ENCODE measurements at places on chromosomes 7 and 10.

DNA sequence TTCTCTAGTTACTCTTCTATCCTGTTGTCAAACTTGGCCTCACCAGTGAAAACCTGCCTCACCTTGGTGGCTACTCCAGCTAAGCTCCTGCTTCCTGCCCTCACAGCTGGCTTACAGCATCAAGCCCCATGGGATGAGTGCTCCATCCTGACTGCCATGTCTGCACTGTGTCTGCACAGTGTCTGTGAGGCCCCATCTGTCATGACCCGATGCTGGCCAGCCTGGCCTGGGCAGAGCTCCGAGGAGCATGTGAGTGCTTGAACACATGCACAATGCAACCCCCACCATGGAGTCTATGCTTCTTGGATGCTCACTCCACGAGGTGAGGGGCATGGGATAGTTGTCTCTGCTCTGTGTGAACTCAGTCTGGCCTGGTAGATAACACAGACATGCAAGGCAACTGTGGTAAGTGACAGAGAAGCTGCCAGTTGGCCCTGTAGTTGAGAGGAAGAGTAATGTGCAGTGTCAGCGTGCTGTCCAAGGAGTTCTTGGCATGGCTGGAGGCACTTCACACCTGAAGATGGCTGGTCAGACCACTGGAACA is 207.1 kb upstream of the ZNF32 start:
- DNase-seq: no peak

GRCh38 chr10:129968853-129969183 is 4.7 kb upstream of the EBF3 start:
- DNase-seq: no peak

DNA sequence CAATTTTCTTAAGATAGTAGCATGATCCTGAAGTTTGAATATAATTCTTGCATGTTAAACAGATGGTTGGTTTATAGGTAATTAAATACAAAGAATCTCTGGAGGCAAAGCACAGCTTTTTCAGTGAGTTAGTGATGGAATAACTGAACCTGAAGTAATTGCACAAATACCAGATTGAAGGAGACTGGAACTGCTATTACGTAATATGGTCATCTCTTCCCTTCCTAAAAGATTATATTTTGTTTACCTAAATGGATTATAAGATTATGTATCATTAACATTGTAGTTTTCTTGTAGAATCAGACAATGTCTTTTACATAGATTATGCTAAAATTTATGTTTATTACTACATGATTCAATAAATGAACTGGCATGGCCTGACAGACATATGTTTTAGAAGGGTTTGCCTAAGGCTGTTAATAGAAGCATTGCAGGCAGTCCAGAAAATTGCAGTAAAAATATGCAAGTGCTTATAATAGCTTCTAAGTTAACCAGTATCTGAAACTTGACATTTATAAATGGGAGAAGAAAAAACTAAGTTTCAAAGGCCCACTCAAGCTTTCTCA is 35.8 kb upstream of the GPR37 start:
- no peak for DNase-seq

DNA sequence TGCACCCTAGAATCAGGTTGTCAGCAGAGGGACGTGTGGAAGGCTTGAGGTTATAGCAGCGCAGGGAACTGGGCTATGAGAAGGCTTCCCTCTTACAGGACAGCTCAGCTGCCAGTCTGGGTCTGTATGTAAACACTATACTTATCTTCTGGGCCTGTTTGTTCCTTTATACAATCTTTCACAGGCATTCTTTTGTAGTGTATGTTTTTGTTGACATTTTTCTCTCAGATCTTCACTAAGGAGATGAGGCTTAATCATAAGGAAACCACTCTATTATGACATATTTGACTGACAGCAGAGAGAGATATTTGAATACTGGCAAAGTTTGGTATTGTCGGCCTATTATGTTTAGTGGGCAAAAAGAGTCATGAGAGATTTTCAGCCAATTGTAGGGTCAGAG is 929 bp downstream of the GBF1 start:
- no peak for DNase-seq

- no peak for DNase-seq
These were observed 4.0 kb downstream of the PON2 start for GRCh38 chr7:95430864-95431263.

DNA sequence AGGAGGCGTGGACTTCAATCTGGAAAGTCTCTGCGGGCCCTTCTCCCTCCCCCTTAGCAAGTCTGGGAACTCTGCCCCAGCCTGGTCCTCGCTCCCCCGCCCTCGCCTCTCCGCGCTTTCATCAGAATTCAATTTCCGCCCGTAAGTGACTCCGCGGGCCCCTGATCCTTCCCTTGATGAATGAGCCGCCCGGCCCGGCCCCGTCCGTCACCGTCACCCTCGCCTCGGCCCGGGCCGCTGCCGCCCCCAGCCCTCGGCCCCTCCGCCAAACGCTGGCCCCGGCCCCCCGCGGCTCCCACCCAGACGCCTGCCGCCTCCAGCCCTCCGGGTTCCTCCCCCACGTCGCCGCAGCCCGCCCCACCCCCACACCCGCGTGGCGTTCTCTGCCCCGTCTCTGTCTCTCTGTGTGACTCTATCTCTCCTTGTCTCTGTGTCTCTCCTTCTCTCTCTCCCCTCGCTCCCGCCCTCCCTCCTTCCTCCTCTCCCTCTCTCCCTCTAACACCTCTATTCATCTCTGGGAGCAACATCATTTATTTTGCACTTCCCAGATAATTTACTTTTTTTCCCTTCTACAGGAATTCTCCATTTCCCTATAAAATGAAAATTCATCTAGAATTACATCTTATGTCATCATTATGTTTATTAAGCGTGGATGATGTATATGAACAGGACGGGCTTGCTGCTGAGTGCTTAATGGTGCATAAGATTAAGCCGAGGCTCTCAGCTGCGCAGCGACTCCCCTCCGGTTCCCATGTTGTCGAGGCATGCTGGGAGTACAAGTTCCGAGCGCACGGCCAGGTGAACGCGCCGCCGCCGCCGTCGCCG is 91.2 kb upstream of the PAX2 start:
- no peak for DNase-seq

- no peak for DNase-seq
These were observed 17.1 kb upstream of the MACROH2A2 start for GRCh38 chr10:70035531-70035930.

DNA sequence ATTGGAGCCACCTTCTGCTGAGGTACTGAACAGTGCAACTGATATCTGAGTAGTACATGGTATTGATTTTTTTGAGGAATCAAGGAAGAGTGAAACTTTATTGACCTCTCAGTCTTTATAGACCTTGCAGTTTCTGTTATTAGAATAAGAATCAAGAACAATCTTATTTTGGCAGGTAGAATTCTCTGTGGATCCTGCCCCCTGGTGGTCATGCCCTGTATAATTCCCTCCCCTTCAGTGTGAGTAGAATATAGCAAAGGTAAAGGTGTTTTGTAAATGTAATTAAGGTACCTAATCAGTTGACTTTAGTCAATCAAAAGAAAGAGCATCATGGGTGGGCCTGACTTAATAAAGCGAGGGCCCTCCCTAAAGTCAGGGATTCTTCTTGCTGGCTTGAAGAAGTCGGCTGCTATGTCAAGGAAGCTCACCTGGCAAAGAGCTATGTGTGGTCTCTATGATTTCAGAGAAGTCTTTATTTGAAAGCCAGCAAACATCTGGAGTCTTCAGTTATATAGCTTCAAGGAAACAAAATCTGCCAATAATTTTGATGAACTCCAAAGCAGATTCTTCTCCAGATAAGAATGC is 142.8 kb downstream of the LSM5 start:
- no peak for DNase-seq

DNA sequence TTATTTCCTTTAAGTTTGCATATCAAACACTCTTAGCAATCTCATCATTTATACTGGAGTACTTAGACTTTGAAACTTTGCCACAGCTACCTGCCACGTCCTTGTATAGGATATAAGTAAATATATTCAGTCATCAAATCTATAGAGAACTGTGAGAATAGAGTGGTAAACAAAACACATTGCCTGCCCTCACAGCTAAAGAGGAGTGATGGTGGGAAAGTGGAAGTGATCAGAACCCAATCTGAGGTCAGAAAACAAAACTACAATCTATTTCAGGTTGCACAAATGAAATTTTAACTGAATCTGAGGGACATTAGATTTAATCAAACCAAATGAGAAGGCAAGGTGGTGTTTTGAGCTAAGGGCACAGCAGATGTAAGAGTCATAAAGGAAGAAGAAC is 74.8 kb downstream of the ZEB1 start:
- no peak for DNase-seq

GRCh38 chr7:77222819-77223218 is 23.2 kb upstream of the FGL2 start:
- no peak for DNase-seq

DNA sequence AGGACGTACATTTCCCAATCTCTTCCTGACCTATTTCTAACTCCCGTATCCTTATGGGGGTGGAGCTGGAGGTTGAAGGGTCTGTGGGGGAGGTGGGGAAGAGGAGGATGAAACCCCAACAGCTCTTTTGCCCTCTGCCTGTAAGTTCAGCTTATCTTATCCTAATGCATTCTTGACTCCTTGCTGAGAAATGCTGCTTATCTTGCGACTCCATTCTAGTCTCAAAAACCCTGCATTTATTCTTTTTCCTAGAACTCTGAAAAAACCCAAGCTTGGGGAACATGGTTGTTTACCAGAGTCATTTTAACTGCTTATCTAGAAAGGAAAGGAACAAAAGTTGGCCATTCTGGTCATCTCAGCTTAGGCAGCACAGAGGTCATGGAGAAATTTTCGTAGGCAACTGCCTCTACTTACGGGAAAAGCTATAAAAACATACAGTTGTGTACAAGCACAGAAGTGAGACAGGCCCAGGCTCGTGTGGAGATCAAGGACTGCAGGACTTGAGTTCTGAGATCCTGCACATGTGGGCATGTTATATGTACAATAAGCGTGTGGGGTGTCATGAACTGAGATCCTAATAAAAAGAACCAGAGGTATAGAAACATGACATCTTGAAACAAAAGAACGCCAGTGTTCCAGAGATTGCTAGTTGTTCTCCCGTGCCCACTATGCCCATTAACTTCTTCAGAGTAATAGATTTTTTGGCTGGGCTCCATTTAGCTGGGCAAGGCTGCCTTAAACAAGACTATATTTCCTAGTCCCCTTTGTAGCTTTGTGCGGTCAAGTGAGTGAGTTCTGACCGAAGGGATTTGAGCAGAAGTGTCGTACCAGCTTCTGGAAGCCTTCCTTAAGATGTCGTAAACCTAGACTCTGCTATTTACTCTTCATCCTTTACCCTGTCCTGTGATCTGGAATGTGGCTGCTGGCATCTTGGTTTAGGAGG is 9.6 kb downstream of the INMT start:
- no peak for DNase-seq

DNA sequence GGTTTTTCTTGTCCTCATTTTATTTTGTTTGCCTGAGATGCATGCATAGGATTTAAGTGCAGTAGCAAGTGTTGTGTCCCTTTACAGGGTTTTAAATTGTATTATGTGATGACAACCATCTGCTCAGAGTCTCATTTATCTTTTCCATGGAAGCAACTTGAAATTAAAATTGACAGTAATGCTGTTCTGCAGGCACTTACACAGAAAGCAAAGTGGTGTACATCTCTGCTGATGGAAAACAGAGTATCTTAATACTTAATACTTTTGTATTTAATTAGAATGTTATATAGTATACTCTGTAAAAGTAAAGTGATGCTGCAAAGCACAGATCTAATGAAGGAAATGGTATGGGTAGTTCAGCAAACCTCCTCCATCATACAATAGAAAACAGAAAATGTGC is 482.9 kb downstream of the POM121L12 start:
- no peak for DNase-seq

GRCh38 chr7:34260279-34260678 is 354.9 kb downstream of the BMPER start:
- DNase-seq: no peak

- peak; percentile 84 for DNase-seq
These were observed 83.1 kb downstream of the SH3PXD2A start for GRCh38 chr10:103772096-103772845.

DNA sequence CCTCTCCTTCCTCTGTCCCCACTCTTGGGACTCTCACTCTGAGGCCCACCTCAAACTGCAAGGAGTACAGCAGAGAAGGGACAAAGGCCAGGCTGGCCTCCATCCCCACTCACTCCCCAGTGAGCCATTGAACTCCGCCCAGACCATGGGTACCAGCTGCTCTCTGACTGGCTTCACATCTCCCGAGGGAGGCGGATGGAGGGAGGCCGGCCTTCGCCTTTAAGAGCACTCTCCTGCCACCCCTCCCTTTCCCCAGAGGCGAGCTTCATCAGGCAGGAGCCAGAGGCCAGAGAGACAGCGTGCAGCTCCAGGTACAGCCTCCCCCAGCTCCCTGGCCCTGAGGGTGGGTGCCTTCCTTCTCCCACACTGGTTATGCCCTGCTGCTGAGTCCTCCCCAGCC is 1.8 kb upstream of the LDB3 start:
- DNase-seq: peak; percentile 80

DNA sequence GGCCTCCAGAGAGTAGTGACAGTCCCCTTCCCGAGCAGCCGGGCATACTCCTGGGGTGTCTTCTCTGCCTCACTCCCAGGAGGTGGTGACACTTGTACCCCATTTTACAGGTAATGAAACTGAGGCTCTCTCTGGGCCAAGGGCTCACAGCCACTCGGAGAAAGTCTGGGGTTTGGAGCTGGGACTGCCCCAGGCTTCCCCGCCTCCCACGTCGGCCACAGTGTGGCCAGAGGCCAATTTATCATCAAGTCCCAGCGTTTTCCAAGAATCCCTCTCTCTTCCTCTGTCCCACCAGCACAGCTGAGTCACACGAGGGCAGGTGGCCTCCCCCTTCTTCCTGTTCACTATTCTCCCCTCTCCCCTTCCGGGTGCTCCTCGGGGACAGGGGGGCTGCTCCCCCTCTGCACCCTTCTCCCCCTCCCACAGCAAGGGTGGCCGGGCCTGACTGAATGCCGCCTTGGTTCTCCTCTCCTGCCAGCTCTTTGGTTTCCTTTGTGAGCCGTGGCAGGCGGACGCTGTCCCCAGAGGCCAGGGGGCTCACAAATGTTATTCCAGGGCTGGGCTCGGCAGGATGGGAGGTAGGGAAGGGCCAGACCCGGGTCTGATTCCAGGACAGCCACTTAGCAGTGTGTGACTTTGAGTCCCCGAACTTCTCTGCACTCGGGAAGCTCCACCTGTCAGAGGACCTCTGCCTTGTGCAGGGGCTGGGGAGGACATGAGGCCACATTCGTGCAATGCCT is 17.7 kb downstream of the CLIP2 start:
- DNase-seq: peak; percentile 45

DNA sequence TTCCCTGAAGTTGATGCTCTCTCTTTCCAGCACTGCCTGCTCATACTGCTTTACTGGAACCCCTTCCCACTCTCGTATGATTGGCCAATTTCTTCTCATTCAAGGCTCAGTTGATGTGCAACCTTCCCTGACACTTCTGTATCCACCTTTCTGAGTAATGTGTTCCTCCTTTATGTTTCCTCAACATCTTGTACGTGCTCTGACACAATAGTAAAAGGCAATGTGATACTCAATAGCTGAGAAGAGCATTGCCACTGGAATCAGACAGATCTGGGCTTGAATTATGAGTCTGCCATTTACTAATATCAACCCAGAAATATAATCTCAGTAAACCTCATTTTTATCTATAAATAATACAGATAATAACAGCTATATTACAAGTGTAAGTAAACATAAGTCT is 34.7 kb downstream of the ARL4A start:
- no peak for DNase-seq
